ENCODE measurements at places on chromosomes 7 and 10.

DNA sequence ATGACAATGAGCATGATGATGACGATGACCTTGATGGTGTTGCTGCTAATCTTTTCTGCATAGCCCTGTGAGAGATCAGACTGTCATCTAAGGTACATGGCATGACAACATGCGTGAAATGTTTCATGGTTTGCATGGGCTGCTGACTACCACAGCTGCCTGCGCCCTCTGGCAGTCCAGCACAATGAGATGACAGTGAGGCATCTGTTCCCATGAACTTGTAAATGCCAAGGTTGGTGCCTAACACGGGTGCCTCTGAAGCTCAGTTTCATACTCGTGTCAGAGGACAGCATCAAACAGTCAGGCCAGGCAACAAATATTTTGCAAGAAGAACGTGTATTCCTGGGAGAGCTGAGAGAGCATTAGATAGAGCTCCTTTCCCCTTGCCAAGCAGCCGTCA, 122.0 kb upstream of the PRKCQ start:
- no peak for DNase-seq

DNA sequence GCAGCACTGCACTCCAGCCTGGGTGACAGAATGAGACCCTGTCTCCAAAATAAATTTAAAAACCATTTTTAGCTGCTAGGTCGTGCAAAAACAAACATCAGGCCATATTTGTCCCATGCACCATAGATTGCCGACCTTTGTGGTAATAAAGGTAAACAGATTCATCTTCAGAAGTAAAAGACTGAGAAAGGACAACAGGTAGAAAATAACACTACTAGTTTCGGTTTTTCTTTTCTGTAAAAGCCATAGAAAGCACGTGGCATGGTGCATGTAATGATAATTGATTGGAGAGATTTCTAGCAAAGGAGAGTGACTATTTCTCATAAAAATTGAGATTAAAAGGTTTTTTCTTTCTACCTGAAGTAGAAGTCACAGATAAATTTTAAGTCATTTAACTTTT, 93.9 kb downstream of the DNAH11 start:
- DNase-seq, result no peak

GRCh38 chr7:105820363-105821066, 55.9 kb downstream of the ATXN7L1 start:
- no peak for DNase-seq

DNA sequence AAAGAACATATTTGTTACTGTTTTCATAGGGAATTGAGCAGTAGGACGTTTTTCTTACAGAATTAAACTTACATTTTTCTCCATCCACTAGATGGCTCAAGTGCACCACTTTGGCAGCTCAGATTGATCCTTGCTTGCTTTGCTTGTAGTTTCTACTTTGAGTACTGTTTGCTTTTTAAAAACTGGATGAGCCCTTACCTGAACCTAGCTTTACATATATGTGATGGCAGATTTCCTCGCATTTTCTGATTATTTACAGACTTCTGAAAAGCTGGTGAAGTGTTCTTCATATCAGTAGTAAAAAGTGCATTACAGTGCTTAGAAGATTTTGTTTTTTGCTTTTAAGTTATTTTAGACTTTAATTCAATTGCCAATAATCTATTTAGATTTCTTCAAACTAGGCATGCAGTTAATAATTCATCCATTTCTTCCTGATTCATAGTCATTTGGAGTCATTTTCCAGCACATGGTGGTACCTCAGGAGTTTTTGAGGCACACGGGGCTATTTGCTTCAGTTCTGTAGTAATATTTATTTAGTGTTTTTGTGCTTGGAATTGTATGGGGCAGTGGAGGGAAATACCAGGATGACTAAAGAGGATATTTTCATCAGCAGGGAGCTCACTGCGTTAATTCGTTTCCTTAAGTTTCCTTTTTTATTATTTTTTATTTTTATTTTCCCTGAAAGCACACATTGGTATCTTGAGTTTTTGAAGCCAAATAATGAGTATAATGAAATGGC, 57.3 kb downstream of the MAPK8 start:
- DNase-seq, result peak; percentile 77

DNA sequence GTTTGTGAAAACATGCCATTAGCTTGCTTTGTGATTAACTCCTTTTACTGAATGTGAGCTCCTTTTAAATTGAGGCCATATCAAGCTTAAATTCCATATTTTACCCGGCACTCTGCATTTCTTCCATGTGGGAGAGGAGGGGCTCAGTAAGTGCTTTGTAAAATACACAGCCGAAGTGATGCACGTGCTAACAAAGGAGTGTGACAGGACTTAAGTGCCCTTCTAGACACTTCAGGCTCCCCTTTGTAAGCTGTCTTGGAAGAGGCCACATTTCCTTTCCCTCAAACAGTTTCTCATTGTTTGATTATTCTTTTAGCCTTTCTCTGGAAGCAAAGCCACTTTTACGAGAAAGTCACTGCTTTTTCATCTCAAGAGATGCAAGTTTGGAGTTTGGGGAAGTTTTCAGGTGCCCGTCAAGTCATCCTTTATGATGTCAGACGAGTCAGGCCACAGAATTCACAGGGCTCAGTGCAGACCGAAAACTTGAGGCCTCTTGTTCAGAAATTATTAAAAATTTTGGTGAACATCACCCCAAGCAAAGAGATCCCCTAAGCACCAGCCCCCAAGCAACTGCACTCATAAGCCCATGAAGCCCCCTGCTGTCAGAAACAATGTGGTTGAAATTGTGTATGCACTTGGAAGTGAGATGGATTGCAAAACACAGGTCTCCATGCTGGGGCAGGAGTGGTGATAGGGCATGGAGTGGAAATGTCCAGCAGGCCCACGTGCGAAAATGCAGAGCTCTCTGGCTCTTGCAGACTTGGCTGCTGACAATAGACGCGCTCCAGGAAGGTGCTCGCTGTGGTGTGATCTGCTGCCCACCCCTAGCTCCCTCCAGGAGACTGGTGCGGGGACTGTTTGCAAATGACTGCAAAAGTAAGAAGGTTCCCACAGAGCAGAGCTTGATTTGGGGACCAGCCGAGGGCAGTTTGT, 11.5 kb downstream of the IKZF1 start:
- no peak for DNase-seq

GRCh38 chr7:50644586-50644985, 79.4 kb upstream of the DDC start:
- no peak for DNase-seq

GRCh38 chr10:2826675-2827074, 240.7 kb upstream of the PFKP start:
- DNase-seq, result no peak

- DNase-seq, result peak; percentile 69
Measured at GRCh38 chr10:110414548-110415309, 83.0 kb upstream of the DUSP5 start.

GRCh38 chr7:93014410-93014809, 103.4 kb downstream of the SAMD9 start:
- no peak for DNase-seq

GRCh38 chr7:9711259-9711918, 1262.3 kb upstream of the PHF14 start:
- DNase-seq, result no peak

DNA sequence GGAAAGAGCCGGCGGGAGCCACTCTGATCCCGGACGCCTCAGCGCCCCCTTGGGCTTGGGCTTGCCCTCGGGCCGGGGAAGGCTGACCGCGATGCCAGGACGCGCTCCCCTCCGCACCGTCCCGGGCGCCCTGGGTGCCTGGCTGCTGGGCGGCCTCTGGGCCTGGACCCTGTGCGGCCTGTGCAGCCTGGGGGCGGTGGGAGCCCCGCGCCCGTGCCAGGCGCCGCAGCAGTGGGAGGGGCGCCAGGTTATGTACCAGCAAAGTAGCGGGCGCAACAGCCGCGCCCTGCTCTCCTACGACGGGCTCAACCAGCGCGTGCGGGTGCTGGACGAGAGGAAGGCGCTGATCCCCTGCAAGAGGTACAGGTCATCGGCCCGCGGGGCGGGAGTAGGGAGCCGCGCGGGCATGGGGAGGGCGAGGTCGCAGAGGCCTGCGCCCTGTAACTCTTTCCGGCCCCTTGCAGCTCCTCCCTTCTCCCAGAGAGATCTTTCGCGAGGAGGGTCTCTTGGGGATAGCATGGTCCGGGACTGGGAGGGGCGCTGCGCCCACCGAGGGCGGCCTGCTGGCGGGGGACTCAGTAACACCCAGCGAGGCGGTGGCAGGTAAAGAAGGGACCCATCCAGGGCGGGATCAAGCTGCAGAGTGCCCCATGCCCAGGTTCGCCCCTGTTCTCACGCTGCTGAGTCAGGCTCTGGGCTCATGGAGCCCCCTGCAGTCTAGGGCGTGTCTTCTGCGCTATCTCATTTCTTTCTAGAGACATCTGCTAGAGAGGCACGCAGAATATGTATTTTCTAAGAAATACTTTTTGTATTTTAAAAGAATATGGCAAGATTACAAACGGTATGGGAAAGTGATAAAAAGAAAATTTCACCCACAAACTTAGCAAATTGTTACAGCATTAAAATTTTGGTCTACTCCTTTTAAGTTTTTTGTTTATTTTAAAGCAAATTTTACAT, 687 bp downstream of the EPDR1 start:
- DNase-seq, result no peak

GRCh38 chr10:23435378-23435777, 3.5 kb upstream of the OTUD1 start:
- no peak for DNase-seq

GRCh38 chr7:27689591-27690164, 27.0 kb upstream of the HIBADH start:
- DNase-seq, result peak; percentile 33

GRCh38 chr10:44977287-44978212, 1.1 kb downstream of the DEPP1 start:
- DNase-seq, result no peak

- peak; percentile 89 for DNase-seq
Measured at GRCh38 chr7:5681423-5681822, 100.0 kb downstream of the RNF216 start.

GRCh38 chr7:27708485-27708884, 31.5 kb upstream of the TAX1BP1 start:
- no peak for DNase-seq

GRCh38 chr7:152054367-152055230, 29.1 kb downstream of the GALNT11 start:
- peak; percentile 69 for DNase-seq

- DNase-seq, result no peak
Measured at GRCh38 chr10:68305854-68306253, 26.0 kb upstream of the HNRNPH3 start.

DNA sequence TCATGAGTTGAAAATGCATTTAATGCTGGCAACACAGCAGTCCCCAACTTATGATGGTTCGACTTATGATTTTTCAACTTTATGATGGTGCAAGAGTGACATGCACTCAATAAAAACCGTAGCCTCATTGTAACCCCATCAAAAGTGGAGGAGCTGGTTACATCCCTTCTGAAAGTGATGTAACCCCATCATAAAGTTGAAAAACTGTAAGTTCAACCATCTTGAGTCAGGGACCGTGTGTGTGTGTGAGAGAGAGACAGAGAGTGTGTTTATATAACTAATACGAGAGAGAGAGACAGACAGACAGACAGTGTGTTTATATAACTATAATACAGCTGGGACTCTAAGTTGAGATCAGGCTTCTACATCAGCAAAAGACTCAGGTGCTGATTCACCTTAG, 21.0 kb downstream of the ANXA11 start:
- no peak for DNase-seq

Measured in amniotic epithelial cell (primary cell).